ENCODE measurements at places on chromosomes 3 and 15. TPM values are rescaled to one million over a fixed set of nuclear protein-coding genes. Genes with fewer than 3 reads are reported as not detected.
A peak's percentile ranks its signal among the peaks of the same experiment; 100 is the strongest.

DNA sequence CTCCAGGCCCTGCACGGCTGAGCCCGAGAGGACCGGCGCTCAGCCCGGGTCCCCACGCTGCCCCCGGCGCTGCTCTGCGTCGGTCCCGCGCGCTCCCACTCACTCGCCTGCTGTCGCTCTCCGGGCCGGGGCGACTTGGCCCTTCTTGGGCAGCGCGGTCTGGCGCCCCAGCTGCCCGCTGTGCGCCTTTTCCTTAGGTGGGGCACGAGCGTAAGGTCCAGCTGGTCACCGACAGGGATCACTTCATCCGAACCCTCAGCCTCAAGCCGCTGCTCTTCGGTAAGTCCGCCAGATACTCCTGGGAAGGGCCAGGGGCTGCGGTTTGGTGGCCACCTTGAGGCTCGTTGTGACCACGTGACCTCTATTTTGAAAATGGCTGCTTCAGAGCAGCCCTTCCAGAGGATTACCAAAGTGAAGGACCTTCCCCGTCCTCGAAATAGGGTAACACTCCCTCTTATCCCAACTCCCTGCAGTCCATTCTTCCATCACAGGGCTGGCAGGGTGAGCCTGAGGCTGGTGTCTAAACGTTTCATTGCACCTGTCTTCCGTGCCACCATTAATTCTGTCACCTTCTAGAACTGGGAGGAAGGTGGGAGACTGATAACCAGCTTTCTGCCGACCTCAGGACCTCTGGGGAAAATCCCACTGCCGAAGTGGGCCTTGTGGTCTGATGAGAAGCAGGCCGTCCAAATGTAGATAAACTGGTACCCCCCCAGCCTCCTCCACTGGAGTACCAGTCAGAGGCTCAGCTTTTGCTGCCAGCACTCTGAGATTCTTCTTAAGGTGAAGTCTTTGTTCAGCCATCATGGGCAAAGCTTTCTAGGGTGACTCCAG lies 812 bp downstream of the P4HTM start:
- H3K27me3 ChIP-seq, result no peaks in the 10 kb centered on the region
- peaks cover 13% of the 10 kb centered on the region for H3K4me1 ChIP-seq
- H3K4me3 ChIP-seq, result peak overlapping the region; percentile 95
- DNase-seq, result no peak
- peak overlapping the region; percentile 81 for H3K27ac ChIP-seq

ZNF502 gene
- total RNA-seq, result 2.0 TPM

DNA sequence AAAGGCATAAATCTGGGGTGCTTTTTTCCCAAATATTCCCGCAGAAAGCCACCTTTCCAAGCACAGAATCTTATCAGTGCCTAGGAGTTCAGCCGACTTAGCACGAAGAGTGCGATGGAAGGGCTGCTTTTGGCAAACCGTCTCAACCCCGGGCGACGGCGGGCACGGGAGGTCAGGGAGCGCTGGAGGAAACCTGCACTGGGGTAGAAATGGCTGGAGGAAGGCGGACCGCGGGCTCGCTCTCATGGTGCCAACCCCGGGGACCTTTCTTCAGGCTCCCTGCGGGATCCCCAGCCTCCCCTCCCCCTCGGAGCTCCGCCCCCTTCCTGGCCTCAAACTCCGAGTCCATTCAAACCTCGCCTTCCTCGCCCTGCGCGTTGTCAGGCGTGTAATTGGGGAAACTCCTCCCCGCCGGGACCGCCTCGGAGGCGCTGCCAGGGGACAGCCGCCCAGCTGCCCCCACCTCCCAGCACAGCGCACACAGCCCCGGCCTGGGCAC lies at the start of gene GABRG3:
Gene GABRG3, plus strand, starts transcription at position 470 of the 499 bp plus-strand sequence.
- H3K4me3 ChIP-seq, result no peak within 1 kb of the TSS
- H3K36me3 ChIP-seq, result no peaks in the 10 kb centered on the region
- no peak within 1 kb of the TSS for H3K27ac ChIP-seq

GRCh38 chr3:187736418-187736871 lies 8.8 kb downstream of the BCL6 start:
- H3K27me3 ChIP-seq, result no peaks in the 10 kb centered on the region
- H3K4me3 ChIP-seq, result no peak overlapping the region
- no peak overlapping the region for H3K27ac ChIP-seq

- DNase-seq, result peak; percentile 60
- peak overlapping the region; percentile 87 for H3K27ac ChIP-seq
- no peak overlapping the region for H3K4me3 ChIP-seq
- peaks cover 4% of the 10 kb centered on the region for H3K36me3 ChIP-seq
- H3K4me1 ChIP-seq, result no peaks in the 10 kb centered on the region
- no peaks in the 10 kb centered on the region for H3K27me3 ChIP-seq
Measured at GRCh38 chr15:93030430-93031102, 58.4 kb downstream of the RGMA start.

DNA sequence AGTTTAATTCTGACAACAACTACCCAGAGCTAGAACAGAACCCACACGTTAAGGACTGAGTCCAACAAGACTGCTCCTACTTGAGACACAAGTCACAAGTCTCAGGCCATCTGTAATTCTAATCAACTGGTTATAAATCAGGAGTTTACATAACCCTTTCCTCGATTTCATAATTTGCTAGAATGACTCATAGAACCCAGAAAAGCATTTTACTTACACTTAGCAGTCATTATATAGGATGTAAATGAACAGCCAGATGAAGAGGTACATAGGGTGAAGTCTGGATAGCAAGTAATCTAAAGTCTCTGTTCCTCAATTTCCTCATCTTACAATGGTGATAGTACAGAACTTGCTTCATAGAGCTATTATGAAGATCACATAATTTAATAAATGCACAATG lies 1018.2 kb downstream of the DIPK2A start:
- H3K27ac ChIP-seq, result no peak overlapping the region
- DNase-seq, result no peak
- no peaks in the 10 kb centered on the region for H3K36me3 ChIP-seq
- H3K27me3 ChIP-seq, result no peaks in the 10 kb centered on the region
- no peak overlapping the region for H3K4me3 ChIP-seq
- H3K4me1 ChIP-seq, result no peaks in the 10 kb centered on the region

- H3K27me3 ChIP-seq, result no peaks in the 10 kb centered on the region
- H3K4me1 ChIP-seq, result no peaks in the 10 kb centered on the region
- DNase-seq, result no peak
- H3K36me3 ChIP-seq, result no peaks in the 10 kb centered on the region
- no peak overlapping the region for H3K27ac ChIP-seq
- no peak overlapping the region for H3K4me3 ChIP-seq
Measured at GRCh38 chr3:8223766-8224165, 277.9 kb upstream of the LMCD1 start.

DNA sequence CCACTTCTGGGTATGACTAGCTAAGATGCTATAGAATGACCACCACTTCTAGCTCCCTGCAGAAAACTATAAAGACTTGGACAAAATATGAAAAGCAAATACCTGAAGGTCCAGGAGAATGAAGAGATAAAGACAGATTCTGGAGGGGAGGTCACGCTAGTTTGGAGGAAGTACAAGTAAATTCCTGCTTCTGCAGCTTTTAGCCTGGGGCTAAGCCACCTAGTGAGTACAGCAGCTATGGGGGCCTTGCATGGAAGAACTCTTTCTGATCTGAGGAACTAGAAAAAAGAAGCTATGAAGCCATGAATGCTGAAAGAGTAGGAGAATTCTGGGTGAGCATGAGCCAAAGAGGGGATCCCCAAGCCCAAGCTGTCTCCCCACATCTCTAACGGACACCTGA lies 29.8 kb downstream of the NRG4 start:
- no peak overlapping the region for H3K4me3 ChIP-seq
- no peaks in the 10 kb centered on the region for H3K27me3 ChIP-seq
- peaks cover 18% of the 10 kb centered on the region for H3K4me1 ChIP-seq
- H3K36me3 ChIP-seq, result no peaks in the 10 kb centered on the region

SOX2 gene
- total RNA-seq, result 34.1 TPM

SPTSSB gene
- total RNA-seq, result 51.6 TPM

DNA sequence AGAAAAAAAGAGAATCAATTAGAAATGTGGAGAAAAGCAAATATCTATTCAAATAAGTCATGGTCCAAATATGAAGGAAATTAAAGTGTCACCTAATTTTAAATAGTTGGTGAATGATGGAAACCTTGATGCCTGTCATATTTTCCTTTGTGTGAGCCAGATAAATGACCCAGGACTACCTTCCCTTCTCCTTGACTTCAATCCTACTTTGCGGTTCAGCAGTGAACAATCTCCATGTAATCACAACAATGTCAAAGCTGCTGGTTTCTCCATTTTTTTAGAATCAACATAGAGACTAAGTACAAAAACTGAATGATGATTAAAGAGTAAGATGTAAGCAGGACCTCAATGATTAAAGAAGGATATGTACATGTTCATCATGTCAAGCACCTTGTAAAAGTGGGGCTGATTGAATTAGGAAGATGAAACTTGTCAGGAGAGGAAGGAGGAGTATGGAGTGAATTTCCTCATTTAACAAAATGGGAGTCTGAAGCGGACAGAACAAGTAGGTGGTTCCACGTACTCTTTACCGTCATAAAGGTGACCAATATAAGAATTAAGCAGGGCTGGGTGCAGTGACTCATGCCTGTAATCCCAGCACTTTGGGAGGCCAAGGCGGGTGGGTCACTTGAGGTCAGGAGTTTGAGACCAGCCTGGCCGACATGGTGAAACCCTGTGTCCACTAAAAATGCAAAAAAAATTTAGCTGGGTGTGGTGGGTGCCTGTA lies 43.1 kb downstream of the TRPM1 start:
- DNase-seq, result no peak
- H3K27ac ChIP-seq, result no peak overlapping the region
- no peaks in the 10 kb centered on the region for H3K36me3 ChIP-seq
- no peaks in the 10 kb centered on the region for H3K4me1 ChIP-seq
- no peaks in the 10 kb centered on the region for H3K27me3 ChIP-seq

DNA sequence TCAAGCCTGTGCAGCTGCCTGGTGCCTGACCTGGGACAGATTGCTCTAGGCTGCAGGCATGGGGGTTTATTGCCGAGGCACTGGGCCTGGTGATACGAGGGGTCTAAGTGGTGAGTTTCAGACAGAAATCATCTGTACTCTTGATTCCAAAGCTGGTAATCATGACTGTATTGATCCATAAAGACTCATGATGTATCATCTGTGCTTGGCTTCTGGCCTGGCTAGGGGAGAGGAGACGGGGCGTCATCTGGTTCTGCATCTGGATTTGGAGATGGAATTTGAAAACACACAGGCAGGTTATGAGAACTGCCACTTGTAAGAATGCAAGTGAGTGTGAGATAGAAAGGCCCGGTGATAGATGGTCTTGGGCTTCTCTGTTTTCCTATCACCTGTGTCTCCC lies 337.4 kb upstream of the C2CD4B start:
- no peaks in the 10 kb centered on the region for H3K27me3 ChIP-seq
- peak overlapping the region; percentile 37 for H3K27ac ChIP-seq
- H3K36me3 ChIP-seq, result no peaks in the 10 kb centered on the region
- no peak for DNase-seq
- peaks cover 72% of the 10 kb centered on the region for H3K4me1 ChIP-seq

DNA sequence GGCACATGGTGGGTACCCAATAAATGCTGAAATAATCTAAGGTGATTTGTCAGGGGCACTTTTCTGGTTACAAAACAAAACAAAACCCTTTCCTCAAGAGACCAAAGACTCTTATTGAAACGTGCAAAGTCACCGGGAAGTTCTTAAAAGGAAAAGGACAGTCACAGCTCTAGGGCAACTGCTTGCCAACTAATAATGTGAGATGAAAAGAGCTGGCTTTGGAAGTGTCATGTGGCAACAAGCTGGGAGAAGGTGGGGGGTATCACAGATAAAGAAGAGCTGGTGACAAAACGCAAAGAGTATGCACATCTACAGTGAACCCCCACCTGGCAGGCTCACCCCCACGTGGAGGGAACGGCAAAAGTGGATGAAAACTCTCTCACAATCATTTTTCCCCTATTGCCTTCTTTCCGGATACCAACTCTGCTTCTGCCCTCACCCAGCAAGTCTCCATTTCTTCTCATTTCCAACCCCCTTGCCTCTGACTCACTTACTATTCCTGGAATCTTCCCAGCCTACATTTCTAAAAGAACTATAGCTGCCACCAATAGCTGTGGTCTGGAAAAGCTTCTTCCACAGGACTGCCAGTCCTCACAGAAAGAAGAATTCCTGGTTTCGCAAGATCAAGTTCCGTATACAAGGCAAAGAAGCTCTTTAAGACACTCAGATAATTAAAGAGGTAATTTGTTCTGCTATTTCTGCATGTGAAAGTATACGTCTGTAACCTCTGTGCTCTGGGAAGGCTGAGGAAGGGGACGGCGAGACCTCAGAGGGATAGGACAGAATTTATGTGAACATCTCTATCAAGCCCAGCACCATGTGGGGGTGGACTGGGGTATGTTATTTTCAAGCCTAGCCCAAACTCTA lies 21.8 kb upstream of the ANPEP start:
- no peak for DNase-seq
- no peaks in the 10 kb centered on the region for H3K36me3 ChIP-seq
- no peaks in the 10 kb centered on the region for H3K4me1 ChIP-seq
- no peak overlapping the region for H3K4me3 ChIP-seq
- no peaks in the 10 kb centered on the region for H3K27me3 ChIP-seq

DNA sequence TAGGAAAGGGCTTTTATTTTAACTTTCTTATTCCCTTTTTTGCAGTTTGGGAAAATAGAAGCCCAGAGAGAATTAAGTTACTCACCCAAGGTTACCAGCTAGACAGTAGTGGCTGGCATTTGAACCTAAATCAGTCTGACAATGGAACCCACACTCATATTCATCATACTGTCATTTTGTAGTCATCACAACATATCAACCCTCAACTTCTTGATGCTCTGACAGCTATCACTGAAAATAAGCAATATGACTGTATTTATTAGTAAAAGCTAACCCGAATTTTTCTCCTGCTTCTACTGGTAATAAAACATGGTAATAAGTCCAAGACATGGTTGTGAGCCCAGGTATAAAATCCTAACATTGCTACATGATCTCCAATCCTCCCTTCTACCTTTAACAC lies 585.8 kb upstream of the UBE2E2 start:
- H3K36me3 ChIP-seq, result no peaks in the 10 kb centered on the region
- H3K27me3 ChIP-seq, result no peaks in the 10 kb centered on the region
- DNase-seq, result no peak
- no peak overlapping the region for H3K27ac ChIP-seq

DNA sequence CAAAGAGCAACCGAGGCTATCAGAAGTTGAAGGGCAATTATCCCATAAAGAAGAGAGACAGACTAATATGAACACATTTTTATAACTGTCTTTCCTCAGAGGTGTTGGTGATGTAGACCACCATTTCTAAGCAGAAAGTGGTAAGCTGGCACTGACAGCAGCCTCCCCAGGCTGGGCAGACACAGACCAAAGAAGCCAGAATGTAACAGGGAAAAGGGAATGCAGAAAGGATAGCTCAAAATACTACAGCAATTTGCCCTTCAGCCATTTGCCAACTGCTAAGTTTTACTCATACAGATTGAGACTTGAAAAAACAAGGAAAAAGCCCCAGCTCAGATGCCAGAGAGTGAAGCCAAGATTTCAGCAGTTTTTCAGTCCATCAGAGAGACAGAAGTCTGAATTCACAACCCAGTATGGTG lies 73.5 kb upstream of the ABI3BP start:
- no peak for DNase-seq
- H3K27me3 ChIP-seq, result no peaks in the 10 kb centered on the region
- H3K36me3 ChIP-seq, result no peaks in the 10 kb centered on the region
- no peak overlapping the region for H3K4me3 ChIP-seq

GRCh38 chr3:197293605-197294237 lies 4.7 kb downstream of the DLG1 start:
- peaks cover 25% of the 10 kb centered on the region for H3K4me1 ChIP-seq
- no peak for DNase-seq
- no peak overlapping the region for H3K27ac ChIP-seq
- no peak overlapping the region for H3K4me3 ChIP-seq

- no peak overlapping the region for H3K27ac ChIP-seq
- no peak for DNase-seq
- H3K36me3 ChIP-seq, result no peaks in the 10 kb centered on the region
- H3K4me3 ChIP-seq, result no peak overlapping the region
Measured at GRCh38 chr15:62950462-62950931, 92.0 kb upstream of the TPM1 start.

CADPS gene
- not detected for total RNA-seq

Data from Caco-2 (cell line).